Kidney (tissue), 22 donors: ENCODE measurements at places on chromosomes 3 and 15. TPM values are rescaled to one million over a fixed set of nuclear protein-coding genes. Genes with fewer than 3 reads are reported as not detected.

The FAM107A gene
- total RNA-seq = 180 TPM

The PRR20G gene
- not detected for total RNA-seq

The RPS27L gene
- 120 TPM for total RNA-seq

The A4GNT gene
- not detected for total RNA-seq

The LDHAL6B gene
- total RNA-seq = not detected

The CELF6 gene
- total RNA-seq = 3.5 TPM

The GUCA1C gene
- total RNA-seq = not detected

The TGM4 gene
- not detected for total RNA-seq

The KPNA4 gene
- total RNA-seq = 37.9 TPM

The MRAS gene
- 106 TPM for total RNA-seq

The FOXL2 gene
- not detected for total RNA-seq

The CILP gene
- 1.5 TPM for total RNA-seq

The INTS14 gene
- 37.1 TPM for total RNA-seq

The MYL3 gene
- 41.3 TPM for total RNA-seq

The SH2D7 gene
- not detected for total RNA-seq

The SYNPR gene
- not detected for total RNA-seq

The CLSTN2 gene
- total RNA-seq = 12.0 TPM

The TNK2 gene
- total RNA-seq = 42.5 TPM

The IL5RA gene
- 1.1 TPM for total RNA-seq

The IQCH gene
- total RNA-seq = 7.7 TPM

The NR2E3 gene
- total RNA-seq = 0.19 TPM

The AADACL2 gene
- total RNA-seq = not detected

The FAM43A gene
- total RNA-seq = 11.4 TPM

The WDR49 gene
- total RNA-seq = 1.0 TPM

The TMCO5A gene
- not detected for total RNA-seq

The IGSF11 gene
- 1.3 TPM for total RNA-seq

The ATP13A5 gene
- total RNA-seq = not detected

The GPR149 gene
- total RNA-seq = not detected

The SNRPA1 gene
- total RNA-seq = 44.9 TPM

The RLBP1 gene
- not detected for total RNA-seq

The TBC1D23 gene
- 46.9 TPM for total RNA-seq

The IQCF5 gene
- not detected for total RNA-seq

The ALDH1A2 gene
- 113 TPM for total RNA-seq

The ZNF35 gene
- 11.6 TPM for total RNA-seq

The SERINC4 gene
- 0.13 TPM for total RNA-seq

The SPRED1 gene
- total RNA-seq = 36.2 TPM

The CP gene
- 72.1 TPM for total RNA-seq

The HHATL gene
- total RNA-seq = not detected

The CDHR4 gene
- total RNA-seq = 0.54 TPM

The TMC3 gene
- total RNA-seq = not detected
